ENCODE measurements at places on chromosomes 6 and 20.
A peak's percentile ranks its signal among the peaks of the same experiment; 100 is the strongest.

DNA sequence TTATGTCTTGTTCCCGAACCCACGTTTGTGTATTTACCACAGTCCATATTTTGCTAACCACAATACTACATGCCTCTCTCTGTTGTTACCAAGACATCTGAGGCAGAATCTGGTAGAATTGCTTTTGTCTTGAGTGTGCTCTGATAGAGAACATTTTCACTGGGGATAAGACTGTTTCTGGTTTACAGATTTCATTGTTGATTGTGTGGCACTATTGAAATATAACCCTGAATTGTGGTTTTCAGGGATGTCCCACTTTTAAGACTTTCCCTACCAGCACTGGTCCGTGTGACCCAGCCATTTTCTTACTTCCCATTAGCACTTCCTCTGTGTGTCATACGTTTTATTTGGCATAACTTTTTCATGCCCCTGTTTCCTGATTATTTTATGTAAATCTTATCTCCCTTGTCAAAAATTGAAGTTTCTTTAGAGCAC is 12.2 kb downstream of the NCOA7 start:
- peak; percentile 37 for DNase-seq

- DNase-seq = peak; percentile 38
Measured at GRCh38 chr20:58649288-58650180, 1.5 kb upstream of the STX16 start.

- no peak for DNase-seq
Measured at GRCh38 chr6:97187951-97188350, 95.1 kb downstream of the MMS22L start.

- no peak for DNase-seq
Measured at GRCh38 chr20:42996141-42996540, 193.6 kb downstream of the PTPRT start.

GRCh38 chr6:117272032-117272866 is 6.9 kb downstream of the VGLL2 start:
- DNase-seq = no peak

- no peak for DNase-seq
Measured at GRCh38 chr6:19382676-19383075, 454.5 kb upstream of the ID4 start.

DNA sequence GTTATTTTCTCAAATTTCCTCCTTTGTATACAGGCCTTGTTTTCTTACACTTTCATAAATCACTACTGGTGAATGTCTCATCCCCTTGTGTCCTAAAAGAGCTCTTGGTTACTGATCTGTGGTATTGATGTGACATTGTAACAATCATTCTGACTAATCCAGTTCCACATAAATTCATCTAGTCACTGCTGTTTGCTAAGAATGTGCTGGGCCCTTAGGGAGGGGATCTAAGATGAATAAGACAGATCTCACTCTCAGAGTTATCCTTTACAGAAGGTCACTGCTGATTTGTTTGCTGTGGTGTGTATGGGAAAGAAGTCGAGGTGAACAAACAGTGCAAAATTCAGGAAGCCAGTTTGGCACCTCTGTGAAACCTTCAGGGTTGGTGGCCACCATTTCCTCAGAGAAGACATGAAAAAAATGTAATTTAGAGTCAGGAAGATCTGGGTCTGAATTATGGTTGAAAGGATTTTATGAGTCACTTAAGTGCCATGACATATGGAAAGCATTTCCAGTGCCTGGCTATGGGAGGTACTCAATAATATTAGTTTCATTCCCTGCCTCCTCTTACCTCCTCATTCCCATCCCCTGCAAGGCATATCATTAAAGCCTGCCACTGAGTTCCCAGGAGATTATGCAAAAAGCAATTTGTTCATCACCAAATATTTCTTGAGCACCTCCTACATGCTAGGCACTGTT is 121.8 kb downstream of the COL9A1 start:
- peak; percentile 61 for DNase-seq

DNA sequence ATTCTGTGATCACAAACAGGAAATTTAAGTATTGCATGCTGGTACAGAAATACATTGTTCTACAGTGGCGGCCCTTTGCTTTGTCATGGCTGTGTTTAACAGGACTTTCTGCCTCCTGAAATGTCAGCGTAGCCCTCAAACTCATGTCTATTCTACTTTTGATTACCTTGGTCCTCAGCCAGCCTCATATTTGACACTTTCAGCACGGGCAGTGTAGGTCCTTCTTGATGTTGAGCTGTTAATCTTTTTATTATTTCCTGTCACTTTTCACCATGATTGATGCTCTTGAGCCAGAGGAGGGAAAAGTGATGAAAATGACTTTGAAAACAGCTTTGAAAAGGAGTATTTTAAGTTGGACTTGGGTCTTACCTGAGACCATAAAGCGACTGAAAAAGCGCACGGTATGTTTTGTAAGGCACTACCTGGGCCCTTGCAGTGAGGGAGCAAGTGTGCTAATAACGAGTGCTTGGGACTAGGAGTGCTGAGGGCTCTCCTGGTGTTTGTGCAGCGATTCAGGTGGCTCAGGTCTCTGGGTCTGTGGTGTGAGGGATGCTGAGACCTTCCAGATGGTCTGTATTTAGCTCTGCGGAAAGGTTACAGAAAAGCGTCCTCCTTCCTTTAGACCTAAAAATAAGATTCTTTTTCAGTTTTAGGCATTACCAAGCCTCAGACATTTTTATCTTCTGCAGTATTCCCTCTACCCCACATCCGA is 45.2 kb upstream of the RREB1 start:
- no peak for DNase-seq

DNA sequence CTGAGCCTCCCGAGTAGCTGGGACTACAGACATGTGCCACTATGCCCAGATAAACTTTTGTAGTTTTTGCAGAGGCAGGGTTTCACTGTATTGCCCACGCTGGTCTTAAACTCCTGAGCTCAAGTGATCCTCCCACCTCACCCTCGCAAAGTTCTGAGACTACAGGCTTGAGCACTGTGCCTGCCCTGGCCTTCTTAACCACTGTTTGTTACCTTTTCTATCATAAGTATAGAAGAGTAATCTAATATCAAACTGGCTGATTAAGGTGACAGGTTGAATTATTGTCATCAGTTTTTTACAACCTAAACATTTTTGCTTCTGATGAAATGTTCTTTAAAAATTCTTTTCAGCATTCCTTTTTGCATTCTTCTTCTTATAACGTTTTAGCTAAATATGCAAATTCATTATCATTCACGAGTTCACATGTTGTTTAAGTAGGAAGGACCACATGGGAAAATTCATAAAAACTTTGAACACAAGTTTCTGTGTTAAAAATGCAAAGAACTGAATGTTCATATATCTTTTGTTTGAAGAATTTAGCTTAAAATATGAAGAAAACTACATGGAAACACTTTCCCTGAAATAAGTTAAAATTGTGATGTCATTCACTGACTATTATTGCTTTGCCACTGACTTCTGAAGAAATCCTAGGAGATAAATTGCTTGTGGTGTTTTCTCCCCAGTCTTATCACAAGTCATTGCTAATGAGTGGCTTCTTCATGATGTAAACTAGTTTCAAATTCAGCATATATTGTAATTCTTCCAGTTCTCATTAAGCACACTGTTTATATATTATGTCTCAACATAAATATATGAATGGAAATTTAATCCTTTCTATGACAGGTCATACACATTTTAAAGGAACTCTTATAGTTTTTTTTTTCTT is 106.7 kb downstream of the ADGRB3 start:
- no peak for DNase-seq

DNA sequence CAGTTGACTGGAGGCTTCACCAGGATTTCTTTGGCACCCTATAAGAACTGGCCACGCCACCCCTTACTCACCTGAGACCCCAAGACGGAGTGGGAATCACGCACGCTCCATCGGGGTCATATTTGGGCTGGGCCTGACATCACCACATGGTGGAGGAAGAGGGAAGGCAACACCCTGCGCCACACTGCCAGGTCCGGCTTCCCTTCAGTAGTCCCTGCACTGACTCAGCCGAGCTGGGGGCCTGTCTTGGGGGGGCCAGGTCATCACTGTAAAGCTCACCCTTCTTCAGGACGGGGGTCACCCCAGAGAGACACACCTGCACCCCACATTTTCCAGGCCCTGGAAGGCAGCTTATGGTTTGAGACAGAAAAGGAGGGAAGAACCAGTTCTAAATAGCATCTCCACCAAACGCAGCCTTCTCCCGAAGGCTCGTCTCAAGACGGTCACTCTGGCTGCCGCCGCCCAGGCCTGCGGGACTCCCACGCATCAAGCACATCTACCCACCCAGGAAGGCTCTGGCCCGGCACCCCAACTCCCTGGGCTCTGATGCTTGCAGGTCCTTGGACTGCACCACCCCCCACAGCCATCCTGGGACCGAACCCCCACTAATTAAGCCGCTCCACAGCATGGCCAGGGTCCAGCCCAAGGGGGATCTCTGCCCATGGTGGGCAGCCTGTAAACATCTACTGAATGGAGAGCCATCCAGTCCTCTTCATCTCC is 51.8 kb downstream of the GINS1 start:
- no peak for DNase-seq

DNA sequence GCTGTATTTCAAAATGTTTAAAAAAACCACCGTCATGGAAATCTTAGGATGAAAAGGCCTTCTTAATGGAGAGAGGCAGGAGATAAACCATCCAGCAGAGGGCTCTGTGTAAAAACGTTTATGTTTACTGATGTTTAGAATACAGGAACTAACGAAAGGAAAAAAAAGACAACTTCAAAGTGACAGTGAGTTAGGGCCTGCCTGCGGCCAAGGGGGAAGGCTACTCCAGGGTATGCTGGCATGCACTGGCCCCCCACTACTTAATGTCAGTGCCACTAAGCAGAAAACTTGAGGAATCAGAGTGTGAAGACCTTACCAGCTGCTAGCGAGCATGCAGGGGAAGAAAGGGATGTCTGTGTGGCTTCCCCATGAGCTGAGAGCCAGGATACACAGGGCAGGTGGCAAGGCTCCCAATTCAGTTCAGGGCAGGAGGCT is 47.7 kb downstream of the AKAP7 start:
- peak; percentile 36 for DNase-seq

- DNase-seq = no peak
Measured at GRCh38 chr6:41972826-41973225, 31.2 kb upstream of the CCND3 start.

GRCh38 chr6:25026723-25027122 is 91.0 kb upstream of the RIPOR2 start:
- DNase-seq = peak; percentile 57

- no peak for DNase-seq
Measured at GRCh38 chr6:23034926-23035325, 465.6 kb downstream of the HDGFL1 start.

GRCh38 chr6:158758451-158758860 is 60.7 kb downstream of the EZR start:
- no peak for DNase-seq

GRCh38 chr6:422433-423054 is 31.0 kb downstream of the IRF4 start:
- DNase-seq = peak; percentile 90

DNA sequence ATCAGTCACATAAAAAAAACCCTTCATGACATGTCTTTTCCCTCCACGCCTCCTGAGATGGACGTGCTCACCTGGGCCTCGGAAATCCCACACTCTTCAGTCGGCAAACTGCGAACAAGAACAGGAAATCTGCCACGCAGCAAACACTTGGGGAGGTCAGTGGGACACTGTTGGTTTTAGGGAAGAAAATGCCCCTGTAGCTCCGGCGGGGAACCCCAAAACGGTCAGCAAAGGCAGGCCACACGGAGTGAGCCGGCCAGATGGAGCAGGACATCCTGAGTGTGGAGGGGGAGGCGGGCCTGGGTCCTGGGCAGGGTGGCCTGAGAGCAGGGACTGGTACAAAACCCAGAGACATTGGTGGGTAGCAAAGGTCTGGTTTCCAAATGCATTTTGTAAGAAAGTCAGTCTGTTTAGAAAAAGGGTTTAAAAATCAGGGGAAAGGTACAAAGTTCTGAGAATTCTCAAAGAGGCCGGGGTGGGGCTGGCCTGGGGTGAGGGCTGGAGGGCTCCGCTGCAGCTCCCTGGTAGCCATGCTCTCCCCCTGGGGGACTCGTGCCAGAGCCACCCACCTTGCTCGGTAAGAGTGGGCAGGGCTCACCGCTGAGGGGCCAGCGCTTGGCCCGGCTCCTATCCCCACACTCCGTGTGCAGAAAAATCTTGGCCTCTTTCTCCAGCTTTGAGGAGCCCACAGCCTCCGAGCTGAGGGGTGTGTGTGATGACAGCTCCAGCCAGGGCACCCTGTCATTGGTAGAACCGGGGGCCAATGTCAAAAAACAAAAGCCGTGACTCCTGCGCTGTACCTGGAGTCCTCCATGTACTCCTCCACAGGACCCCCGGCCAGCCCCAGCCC is 5.2 kb downstream of the SLC2A4RG start:
- DNase-seq = no peak

GRCh38 chr20:17939622-17940223 is 28.9 kb downstream of the SNX5 start:
- no peak for DNase-seq

DNA sequence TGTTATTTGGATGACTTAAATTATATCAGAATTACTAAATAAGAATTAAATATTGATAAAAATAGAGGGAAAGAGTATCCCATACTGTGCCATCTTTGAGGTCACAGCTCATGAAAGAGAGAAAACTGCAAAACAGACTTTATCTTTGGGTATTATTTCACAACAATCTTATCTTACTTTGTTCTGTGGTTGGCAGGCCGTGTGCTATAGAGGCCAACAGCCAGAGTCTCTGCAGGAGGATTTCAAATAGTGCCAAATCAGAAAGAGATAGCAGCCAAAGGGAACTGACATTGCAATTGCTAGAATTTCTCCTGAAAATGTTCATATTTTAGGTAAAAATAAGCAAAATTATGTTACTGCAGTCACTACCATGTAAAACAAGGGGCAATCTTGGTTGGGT is 354.2 kb downstream of the GRIK2 start:
- DNase-seq = no peak

GRCh38 chr20:49323622-49324238 is 45.9 kb upstream of the ZNFX1 start:
- peak; percentile 68 for DNase-seq

GRCh38 chr20:4775322-4776078 is 53.8 kb downstream of the PRND start:
- no peak for DNase-seq

GRCh38 chr6:168156742-168157265 is 77.8 kb upstream of the FRMD1 start:
- no peak for DNase-seq

DNA sequence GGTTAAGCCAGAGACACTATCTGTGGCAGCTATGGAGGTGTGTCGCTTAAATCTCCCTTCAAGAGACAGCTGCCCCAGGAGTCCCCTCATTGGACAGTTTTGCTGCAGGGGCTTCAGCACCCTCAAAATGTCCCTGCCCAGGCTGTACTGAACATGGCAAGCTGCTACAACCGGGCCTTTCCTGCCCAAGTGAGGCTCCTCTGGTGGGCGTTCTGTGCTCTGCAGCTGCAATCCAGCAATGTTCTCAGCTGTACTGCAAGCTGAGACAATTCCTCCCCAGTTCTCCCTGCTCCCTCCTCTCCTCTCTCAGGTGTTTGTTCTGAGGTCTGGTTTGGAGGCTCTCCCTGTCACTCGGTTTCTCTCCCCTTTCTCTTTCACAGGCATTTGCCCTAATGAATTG is 190.8 kb upstream of the LAMP5 start:
- no peak for DNase-seq

DNA sequence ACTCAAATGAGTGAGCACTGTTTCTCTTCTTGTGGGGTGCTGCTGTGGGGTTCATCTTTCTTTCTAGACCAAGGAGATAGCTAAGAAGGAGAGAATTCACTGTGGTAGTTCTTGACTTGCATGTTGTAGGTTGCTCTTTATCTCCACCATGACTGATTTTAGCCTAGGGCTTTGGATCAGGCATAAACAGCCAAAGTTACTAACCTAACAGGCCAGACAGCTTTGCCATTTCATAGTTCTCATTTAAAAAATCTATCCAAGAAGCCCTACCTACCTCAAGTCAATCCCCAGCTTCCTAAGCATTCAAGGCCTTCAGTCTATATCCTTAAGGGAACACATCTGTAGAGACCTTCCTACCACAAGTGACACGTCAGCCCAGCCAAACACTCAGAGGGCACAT is 107.9 kb upstream of the CARMIL1 start:
- DNase-seq = no peak
